Fibroblast of skin of scalp (primary cell): ENCODE measurements at places on chromosomes 5 and 9.
A peak's percentile ranks its signal among the peaks of the same experiment; 100 is the strongest.

- DNase-seq = no peak
Observed at GRCh38 chr5:122997294-122997693, 39.2 kb downstream of the PPIC start.

- DNase-seq = no peak
Observed at GRCh38 chr5:169934990-169935389, 45.3 kb downstream of the INSYN2B start.

- DNase-seq = no peak
Observed at GRCh38 chr5:178730940-178731265, 444 bp upstream of the ZNF354A start.

GRCh38 chr5:178515776-178516503 is 74.3 kb downstream of the COL23A1 start:
- DNase-seq = no peak

- no peak for DNase-seq
Observed at GRCh38 chr9:103444176-103444575, 449.0 kb downstream of the CYLC2 start.

- DNase-seq = no peak
Observed at GRCh38 chr5:150310246-150310645, 7.5 kb upstream of the ARSI start.

GRCh38 chr9:81389569-81389993 is 299.8 kb downstream of the TLE1 start:
- DNase-seq = peak; percentile 99

DNA sequence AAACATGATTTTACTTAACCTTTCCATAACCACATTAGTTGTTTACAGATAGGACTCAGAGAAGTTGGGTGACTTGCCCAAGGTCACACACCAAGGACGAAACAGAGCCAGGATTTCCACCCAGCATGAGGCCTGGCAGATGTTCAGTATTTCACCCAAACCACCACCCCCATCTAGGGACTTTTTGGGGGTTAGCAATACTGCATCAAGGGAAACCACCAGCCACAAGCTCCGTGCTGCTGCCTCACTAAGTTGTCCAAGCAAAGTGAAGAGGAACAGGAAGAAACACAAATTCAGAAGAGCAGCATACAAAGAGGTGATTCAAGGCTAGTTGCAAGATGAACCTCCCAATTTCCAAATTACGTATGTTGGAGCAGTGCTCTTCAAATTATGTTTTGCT is 219.6 kb upstream of the RORB start:
- DNase-seq = no peak

DNA sequence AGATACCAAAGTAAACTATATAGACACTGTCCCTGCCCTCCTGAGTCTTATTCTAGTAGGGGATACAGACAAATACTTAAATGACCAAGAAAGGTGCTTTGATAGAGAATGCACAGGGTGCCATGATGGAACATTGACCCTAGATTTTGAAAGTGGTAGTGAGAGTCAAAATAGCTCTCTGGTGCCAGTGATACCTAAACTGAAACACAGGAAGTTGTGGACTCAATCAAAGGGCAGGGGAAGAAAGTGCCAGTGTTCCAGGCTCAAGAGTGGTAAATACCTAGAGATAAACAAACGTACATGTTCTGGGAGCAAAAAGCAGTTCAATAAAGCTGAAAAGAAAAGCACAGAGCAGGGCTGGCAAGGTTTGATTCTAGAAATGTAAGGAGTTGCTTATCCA is 267.6 kb downstream of the ISL1 start:
- DNase-seq = no peak

GRCh38 chr5:130077007-130077406 is 172.7 kb downstream of the CHSY3 start:
- no peak for DNase-seq

DNA sequence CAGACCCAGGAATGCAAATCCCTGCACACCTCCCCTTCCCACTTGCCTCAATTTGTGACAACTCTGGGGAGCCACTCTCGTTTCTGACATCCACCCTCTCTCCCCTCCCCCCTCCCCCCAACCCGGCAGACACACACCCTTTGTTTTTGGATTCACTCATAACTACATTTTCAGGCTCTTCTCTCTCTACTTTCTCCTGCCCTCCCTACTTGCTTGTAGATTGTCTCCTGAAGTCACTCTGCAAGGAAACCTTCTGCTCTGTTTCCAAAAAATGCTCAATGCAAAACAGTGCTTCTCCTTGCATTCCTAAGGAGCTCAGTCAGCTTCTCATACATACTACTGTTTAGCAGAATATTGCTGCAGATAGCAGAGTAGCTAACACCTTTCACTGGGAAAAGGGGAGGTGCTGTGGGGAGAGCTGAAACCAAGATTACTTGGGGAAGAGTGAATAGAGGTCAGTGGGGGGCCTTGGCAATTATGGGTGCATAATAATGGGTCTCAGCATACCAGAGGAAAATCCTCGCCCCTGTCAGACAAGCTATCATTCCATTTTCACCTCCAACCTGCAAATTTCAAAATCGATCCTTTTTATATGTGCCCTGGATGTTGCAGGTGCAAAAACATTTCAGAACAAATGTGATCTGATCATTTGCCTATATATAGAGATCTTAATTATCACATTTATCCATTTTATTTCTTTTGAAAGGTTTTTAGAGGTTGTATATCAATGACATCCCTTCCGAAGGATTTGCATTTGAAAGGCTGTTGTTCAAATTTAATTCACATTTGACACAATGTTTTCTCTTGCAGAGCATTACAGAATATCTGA is 1860.7 kb upstream of the WWC1 start:
- DNase-seq = no peak

- peak; percentile 91 for DNase-seq
Observed at GRCh38 chr9:7185612-7186011, 427.8 kb downstream of the KDM4C start.

GRCh38 chr9:99592834-99593574 is 228.7 kb upstream of the NR4A3 start:
- no peak for DNase-seq

- DNase-seq = no peak
Observed at GRCh38 chr5:85357309-85357708, 972.6 kb upstream of the EDIL3 start.

DNA sequence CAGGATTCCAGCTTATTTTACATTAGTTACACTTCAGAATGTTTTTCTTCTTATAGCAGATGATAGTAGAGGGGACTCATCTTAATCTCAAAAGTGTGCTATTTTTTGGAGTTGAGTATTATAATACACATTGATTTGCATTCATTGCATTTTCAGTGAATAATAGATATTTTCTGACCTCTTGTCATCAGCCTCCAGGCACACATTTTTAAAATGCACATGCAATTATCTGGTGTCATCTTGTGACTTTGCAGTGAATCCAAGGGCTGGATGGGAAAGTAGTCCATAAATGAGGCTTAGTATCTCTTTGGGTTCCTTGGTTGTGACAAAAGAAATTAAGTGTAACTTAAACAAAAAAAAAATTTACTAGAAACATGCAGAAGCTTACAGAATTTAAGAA is 28.1 kb upstream of the POU4F3 start:
- DNase-seq = no peak

- no peak for DNase-seq
Observed at GRCh38 chr9:120890320-120891244, 13.6 kb upstream of the PHF19 start.

GRCh38 chr5:102802708-102803458 is 47.8 kb downstream of the PAM start:
- no peak for DNase-seq

GRCh38 chr5:149162401-149163084 is 21.2 kb downstream of the ABLIM3 start:
- DNase-seq = no peak

DNA sequence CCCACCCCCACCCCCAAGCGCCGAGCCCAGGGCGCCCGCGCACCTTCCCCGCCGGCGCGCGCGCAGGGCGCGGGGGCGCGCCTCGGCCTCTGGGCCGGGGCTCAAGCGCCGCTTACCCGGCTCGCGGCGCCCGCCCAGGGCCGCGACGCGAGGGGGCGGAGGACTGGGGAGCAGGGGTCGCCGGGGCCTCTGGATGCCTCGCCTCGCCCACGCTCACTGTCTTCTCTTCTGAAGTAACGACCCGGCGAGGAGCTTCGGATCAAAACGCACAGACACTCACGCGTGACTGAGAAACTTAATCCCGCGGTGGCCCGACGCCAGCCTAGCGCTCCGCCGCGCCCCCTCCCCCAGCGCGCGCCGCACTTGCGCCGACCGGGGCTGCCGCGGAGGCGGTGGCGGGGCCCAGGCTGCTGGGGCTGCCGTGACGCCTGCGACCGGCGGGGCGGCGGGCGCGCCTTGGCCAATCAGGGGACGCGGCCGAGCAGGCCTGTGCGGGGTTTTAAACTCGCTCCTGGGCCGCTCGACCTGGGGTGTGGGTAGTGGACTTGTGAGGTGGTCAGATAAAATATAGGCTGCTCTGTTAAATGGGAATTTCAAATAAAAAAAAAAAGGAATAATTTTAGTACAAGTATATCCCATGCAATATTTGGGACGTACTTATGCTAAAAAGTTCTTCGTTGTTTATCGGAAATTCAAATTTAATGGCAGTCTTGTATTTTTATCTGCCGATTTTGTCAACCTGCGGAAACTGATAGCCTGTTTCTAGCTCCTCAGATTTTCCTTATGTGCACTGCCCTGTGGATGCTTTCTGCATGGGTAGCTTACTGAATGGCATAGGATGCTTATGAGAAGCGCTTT is at the start of gene MPDZ:
TSS of gene MPDZ (minus strand) at position 409 of the 858 bp plus-strand sequence. CDS start 29,377 bp downstream, outside the sequence.
- DNase-seq = peak; percentile 75

DNA sequence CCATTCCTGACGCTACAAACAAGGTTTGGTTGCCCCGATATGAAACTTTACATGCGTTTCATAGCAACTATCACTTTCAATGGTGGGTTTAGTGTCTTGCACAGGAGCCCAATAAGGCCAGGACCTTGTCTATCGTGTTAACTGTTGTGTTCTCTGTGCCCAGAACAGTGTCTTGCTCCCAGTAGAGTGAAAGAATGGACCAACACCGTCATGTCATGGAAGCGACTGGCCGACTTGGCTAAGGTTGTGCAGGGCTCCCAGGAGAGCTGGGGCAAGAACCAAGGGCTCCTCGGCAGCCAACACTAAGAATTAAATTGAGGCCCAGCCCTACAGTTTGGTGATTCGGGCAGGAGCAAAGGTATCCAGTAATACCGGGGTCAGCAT is 498 bp upstream of the ARHGEF37 start:
- DNase-seq = no peak
